Fibroblast of skin of scalp (primary cell): ENCODE measurements at places on chromosomes 3 and 15.

- DNase-seq, result no peak
Observed at GRCh38 chr3:41522612-41523011, 323.3 kb downstream of the CTNNB1 start.

DNA sequence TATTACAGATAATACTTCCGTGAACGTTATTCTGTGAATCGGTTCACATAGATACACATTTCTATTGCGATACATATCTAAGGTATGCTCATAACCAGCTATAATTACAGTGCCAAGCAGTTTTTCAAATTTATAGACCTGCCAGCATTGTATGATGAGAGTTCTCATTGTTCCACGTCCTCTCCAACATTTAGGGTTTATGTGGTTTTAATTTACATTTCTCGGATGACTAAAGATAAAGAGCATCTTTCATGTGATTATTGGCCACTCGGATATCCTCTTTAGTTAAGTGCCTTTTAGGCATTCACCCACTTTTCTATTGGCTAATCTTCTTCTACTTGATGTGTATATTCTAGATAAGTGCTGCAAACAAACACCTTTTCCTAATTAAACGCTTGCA lies 134.7 kb upstream of the CCDC54 start:
- DNase-seq, result no peak

DNA sequence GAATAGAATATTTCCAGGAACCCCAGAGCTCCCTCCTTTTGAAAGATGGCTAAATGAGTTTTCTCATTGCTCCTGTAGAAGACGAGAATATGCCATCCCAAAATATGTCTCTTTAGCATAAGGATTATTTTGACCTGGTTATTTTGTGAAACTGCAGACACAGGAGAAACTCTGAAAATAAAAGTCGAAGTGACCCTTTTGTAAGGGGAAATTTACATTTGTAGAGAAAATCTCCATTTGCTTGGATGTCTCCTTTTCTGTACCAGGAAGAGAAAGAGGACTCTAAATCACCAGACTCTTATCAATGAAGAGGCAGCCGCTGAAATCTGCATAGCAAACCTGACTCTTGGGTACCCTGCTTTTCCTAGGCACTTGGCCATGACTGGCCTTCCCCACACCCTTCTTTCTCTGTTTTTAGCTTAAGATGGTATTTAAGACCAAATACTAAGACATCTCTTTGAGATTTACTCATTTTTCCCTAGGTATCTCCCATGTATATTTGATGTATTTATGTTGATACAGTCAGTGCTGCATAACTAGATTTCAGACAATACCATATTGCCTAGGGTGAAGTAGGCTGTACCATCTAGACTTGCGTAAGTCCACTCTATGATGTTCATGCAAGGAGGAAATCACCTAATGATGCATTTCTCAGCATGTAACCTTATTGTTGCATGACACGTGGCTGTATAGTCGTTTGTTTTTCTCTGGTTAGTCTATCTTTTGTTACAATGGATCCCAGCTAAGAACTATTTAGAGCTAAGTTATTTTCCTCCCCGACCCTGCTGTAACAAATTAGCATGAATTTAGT lies 98.2 kb upstream of the UBE3A start:
- DNase-seq, result no peak

DNA sequence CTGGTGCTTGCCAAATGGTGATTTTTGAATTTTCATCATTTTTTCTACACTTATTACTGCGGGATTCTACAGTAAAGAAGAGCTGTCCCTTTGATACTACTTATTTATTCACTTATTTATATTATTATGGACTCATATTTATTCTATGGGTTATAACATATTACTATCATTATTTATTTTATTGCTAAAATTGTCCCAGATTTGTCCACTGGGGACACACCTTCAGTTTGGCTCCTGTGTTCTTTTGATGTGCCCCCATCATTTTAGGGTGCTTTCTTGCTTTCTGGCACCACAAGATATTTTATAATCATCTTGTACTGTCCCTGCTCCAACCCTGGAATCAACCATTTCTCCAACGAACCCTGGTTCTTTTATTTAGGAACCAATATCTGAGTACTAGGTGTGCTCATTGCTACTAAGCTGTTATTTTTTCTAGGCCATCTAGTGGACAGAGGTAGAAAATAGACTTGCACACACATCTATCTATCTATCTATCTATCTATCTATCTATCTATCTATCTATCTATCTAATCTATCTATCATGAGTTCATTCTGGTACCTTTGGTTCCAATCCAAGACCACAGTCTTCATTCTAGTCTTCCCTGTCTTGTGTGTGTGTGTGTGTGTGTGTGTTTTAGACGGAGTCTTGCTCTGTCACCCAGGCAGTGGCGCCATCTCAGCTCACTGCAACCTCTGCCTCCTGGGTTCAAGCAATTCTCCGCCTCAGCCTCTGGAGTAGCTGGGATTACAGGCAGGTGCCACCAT lies 16.0 kb downstream of the SLC22A14 start:
- peak; percentile 14 for DNase-seq

DNA sequence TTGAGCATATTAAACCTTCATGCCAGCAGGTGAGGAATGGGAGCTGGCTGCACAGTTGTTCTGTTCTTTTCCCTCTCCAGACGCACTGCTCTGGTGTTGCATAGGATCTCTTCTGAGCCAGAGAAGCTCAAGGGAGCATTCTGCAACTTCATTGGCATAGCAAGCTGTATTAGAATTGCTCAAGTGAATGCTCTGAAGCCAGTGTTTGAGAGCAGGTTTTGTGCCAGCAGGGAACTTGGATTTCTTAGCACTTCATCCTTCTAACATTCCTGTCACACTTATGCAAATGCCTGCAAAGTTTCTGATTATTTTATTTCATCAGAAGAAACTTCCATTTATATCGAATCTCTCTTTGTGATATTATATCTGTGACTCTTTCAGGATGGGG lies 366.6 kb downstream of the AGBL1 start:
- DNase-seq, result no peak

- DNase-seq, result no peak
Observed at GRCh38 chr3:152998591-152998990, 163.4 kb upstream of the RAP2B start.
